Skin of body (tissue), 3 donors: ENCODE measurements at places on chromosomes 7 and 10. TPM values are rescaled to one million over a fixed set of nuclear protein-coding genes. Genes with fewer than 3 reads are reported as not detected.
A peak's percentile ranks its signal among the peaks of the same experiment; 100 is the strongest.

- DNase-seq, result no peak
Observed at GRCh38 chr10:81898518-81898917, 23.5 kb downstream of the NRG3 start.

- no peak for DNase-seq
Observed at GRCh38 chr7:105963038-105963667, at the start of gene CDHR3. Gene CDHR3 (plus strand): TSS chr7:105963264. CDS start chr7:105963319, 55 bp downstream.

GRCh38 chr10:12801214-12802087, 200.1 kb downstream of the CCDC3 start:
- DNase-seq, result no peak

- DNase-seq, result no peak
Observed at GRCh38 chr10:103394180-103394579, 2.1 kb downstream of the ATP5MK start.

- no peak for DNase-seq
Observed at GRCh38 chr7:154644366-154644765, 358.6 kb downstream of the PAXIP1 start.

DNA sequence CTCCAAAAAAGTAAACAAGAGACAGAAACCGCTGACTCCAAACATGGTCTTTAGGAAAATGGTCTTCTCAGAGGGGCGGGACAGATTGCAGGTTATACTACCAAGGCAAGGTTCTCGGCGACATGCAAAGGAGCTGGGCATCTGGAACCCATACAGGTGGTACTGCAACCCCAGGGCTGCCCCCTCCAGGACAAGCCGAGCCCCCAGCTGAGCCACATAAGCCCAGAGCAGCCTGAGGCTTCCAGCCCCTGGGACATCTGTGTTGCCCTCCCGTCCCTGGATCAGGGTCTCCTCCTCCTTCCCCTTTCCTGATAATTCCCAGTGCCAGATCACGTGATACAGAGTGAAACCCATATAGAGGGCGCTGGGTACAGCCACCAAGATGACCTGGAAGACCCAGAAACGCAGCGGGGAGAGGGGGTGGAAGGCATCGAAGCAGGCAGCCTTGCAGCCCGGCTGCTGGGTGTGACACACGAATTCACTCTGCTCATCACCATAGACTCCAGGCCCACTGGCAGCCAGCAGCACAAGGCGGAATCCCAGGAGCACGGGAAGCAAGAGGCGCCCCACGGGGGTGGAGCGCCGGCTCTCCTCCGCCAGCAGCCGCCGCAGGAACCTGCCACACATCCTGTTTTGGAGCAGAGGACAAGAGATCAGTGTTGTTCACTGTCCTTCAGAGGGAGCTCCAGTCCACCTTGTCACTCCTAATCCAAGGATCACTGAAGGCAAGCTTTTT, at the start of gene GJC3:
GJC3 (minus strand) TSS at position 627 of the 736 bp plus-strand sequence; CDS start at position 627, 0 bp downstream.
- DNase-seq, result peak; percentile 12

DNA sequence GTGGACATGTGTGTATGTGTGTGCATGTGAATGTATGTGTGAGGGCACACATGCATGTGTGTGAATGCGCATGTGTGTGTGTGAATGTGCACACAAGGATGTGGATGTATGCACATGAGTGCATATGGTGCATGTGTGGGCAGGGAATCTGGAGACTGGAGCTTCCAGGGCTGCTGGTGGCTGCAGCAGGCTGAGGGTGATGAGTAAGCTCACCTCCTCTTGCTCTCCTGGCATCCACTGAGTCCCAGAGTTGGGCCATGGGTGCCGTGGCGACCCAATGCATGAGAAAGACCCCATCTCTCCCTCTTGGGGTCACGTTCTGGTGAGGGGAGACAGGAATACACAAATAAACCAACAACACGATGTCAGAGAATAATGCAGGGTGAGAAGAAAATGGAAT, 33.3 kb upstream of the COL13A1 start:
- no peak for DNase-seq

Gene CYP2C8
- 0.30 TPM for total RNA-seq

Gene CHST3
- 19.5 TPM for total RNA-seq

Gene CLCN1
- 0.20 TPM for total RNA-seq

Gene OR2A5
- not detected for total RNA-seq
